Activated CD4-positive, alpha-beta T cell treated with anti-CD3 and anti-CD28 coated beads, Interleukin-2, amount 50 U/mL, for 48 hours (primary cell): ENCODE measurements at places on chromosomes 5 and 9.

DNA sequence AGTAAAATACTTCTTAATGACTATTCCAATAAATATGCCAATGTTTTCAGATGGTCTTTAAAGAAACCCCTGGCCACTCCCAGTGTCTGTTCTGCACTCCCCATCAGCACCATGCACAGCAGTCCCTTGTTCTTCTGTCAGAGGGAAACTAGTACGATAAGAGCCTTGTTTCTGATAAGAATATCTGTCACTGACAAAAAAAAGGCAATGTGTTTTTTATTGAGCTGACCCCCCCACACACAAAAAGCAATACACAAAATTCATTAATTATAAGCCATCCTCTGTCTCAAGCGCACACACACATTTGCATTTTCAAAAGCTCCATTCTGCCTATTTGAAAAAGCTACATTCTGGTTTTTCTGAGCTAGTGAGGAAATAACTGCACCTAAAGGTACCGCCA lies 119.1 kb downstream of the ENC1 start:
- DNase-seq, result no peak

GRCh38 chr9:89550346-89550927 lies 52.5 kb upstream of the SEMA4D start:
- DNase-seq, result no peak

DNA sequence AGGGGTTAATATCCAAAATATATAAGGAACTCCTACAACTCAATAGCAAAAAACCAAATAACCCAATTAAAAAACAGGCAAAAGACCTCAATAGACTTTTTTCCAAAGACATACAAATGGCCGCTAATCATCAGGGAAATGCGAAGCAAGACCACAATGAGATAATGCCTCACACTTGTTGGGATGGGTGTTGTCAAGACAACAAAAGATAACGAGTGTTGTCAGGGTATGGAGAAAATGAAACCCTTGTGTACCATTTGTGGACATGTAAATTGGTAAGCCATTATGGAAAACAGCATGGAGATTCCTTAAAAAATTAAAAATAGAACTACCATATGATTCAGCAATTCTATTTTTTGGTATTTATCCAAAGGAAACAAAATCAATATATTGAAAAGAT lies 620.2 kb downstream of the ACTL7B start:
- DNase-seq, result no peak

GRCh38 chr9:129352146-129352865 lies 174.2 kb upstream of the IER5L start:
- DNase-seq, result no peak

DNA sequence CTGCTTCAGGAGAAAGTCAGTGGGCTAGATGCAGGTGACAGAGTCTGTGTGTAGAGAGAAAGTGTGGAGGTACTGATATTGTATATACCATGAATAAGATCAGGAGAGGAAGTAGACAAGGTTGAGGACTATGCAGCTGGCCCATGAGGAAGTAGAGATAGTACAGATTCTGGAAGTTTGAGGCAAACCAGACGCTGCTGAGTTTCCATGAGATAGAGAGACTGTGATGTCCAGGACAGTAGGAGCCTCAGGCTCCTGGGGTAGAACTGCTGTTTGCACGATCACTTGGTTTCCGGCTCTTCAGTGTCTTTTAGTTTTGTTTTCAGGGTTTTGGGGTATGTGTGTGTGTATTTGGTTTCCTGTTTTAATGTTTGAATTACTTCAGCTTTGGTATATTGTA lies 13.6 kb downstream of the OTULINL start:
- peak; percentile 32 for DNase-seq

GRCh38 chr5:53164478-53165165 lies 55.1 kb upstream of the MOCS2 start:
- no peak for DNase-seq

- DNase-seq, result no peak
Observed at GRCh38 chr9:107875571-107875980, 386.0 kb upstream of the KLF4 start.

GRCh38 chr9:89474939-89475338 lies 23.0 kb downstream of the SEMA4D start:
- DNase-seq, result no peak

- DNase-seq, result peak; percentile 52
Observed at GRCh38 chr9:107422189-107423185, 67.1 kb downstream of the KLF4 start.

DNA sequence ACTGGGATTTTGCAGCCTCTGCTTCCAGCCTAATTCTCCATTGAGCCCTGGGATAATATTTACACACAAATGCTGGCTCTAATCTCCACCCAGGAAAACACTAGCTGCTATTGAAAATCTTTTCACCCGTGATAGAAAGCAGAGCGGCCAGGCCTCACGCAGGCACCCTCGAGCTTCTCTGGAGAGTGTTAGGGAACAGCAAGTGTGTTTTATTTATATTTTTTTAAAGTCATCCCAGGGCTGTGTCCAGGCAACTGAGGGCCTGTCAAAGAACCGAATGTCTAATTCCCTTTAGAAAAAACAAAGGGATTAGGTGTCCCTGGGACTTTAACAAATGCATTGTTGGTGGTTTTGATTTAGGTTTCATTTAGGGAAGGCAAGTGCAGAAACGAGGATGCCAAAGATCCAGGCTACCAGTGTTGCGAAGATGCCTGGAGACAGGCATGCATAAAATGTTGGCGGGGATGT lies 51.2 kb upstream of the SPRY4 start:
- DNase-seq, result no peak

GRCh38 chr5:164475339-164475977 lies 970.0 kb downstream of the MAT2B start:
- DNase-seq, result no peak

- DNase-seq, result no peak
Observed at GRCh38 chr9:107269681-107270080, 13.4 kb upstream of the RAD23B start.

GRCh38 chr5:56175488-56175887 lies 57.6 kb downstream of the ANKRD55 start:
- DNase-seq, result no peak

GRCh38 chr9:107571148-107571547 lies 81.6 kb upstream of the KLF4 start:
- DNase-seq, result no peak

DNA sequence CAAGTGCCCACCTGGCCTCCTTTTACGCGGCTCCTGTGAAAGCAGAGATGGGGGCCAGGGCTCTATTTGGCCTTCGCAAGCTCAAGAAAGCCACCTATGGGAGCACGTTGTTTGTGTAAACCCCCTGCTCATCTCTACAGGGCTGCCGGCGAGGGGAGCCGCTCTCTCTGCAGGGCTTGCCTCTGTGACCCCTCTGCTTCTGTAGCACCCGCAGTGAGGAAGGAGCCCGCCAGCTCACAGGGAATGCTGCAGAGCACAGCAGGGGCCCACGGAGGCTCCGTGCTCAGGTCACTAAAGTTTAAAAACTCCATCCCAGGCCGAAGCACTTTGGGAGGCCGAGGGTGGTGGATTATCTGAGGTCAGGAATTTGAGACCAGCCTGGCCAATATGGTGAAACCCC lies 376.8 kb downstream of the IRX2 start:
- no peak for DNase-seq

GRCh38 chr5:172952034-172952511 lies 7.2 kb upstream of the RPL26L1 start:
- no peak for DNase-seq

DNA sequence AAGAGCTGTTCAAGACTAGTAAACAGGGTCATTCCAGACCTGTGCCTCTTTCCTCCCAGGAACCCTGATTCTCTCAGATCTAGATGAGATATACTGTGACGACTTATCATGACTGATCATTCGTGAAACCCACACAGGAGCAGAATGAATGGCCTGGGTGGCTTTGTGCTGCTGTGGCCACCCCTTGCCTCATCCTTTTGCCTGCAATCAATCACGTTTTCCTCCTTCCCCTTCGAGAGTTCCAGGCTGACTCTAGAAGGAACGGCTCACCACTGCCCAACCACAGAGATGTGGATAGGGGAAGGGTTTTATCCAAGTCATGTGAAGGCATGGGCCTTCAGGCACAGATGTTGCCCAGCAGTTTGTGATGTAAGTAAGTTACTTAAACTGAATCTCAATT lies 5.8 kb downstream of the ANXA6 start:
- peak; percentile 73 for DNase-seq

DNA sequence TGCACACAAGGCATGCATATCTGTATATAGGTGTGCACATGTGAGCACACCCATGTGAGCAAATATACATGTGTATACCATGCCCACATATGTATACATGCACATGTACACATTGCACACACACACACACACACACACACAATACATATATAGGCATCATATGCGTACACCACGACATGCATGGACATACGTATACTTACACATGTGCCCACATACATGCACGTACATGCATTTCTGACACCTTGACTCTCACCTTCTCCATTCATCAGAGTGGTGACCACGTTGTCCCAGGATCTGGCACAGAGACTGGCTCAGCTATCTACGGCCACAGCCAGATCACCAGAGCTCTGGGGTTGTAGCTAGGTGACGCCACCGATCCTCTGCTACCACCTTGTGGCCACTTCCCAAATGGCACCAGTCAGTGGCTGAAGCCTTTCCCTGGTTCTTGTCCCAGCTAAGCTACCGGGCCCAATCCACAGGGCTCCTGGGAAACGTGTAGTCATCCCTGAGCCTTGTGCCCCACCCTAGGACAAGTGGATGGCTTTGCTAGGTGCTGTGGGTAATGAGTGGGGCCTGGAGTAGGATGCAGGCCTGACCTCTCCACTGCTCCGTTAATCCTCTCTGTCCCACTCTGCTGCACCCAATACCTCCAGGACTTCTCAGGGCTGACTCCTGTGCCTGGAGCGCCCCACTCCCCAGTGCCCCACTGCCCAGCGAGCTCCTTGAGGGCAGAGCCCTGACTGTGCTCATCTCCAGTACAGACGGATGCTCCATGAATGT lies 194.4 kb downstream of the RGS3 start:
- peak; percentile 87 for DNase-seq

DNA sequence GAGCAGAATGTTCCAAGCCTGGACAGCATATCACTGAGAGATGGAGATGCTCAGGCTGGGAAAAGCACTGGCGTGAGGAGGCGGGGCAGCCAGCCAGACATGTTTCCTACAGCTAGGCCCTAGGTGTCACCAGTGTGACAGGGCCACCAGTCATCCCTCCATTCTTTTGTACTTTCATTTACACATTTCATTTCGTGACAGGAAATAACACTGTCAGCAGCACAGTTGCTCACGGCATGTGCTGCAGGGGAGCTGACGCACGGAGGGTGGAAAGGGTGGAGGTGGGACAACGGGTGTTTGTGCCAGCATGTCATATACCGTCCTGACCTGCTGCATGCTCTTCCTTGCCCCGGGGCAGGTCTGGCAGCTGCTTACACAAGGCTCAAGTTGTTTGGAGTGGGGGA lies 14.8 kb upstream of the CEMIP2 start:
- DNase-seq, result peak; percentile 78

DNA sequence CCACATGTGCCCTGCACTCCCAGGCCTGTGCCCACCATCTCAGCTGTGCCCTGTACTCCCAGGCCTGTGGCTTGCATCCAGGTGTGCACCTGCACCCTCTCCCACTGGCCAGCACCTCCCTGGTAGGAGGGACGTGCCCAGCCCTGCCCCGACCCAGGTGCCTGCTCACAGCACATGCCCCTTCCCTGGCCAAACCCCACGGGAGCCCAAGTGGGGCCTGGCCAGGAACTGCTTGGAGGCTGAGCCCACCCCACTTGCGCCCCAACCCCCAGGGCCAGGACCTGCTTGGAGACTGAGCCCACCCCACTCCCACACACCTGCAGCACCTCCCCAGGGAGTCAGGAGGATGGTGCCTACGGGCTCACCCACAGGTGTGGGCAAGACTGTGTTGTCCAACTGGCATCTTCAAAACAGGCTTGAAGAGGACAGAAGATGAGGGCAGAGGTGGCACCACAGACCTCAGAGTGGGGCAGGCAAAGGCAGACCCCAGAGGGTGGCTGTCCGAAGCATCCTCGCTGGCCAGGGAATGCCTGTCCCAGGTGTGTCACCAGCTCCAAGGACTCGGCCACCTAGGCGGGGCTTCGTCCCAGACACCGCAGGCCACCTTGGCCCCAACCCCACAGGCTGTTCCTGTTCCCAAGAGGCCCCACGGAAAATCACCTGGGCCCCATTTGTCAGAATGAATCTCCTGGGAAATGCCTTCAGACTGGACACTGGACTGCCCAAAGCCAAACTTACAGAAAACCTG lies 10.8 kb downstream of the ZDHHC11B start:
- no peak for DNase-seq

- DNase-seq, result no peak
Observed at GRCh38 chr5:129246088-129246487, 151.5 kb downstream of the ISOC1 start.

DNA sequence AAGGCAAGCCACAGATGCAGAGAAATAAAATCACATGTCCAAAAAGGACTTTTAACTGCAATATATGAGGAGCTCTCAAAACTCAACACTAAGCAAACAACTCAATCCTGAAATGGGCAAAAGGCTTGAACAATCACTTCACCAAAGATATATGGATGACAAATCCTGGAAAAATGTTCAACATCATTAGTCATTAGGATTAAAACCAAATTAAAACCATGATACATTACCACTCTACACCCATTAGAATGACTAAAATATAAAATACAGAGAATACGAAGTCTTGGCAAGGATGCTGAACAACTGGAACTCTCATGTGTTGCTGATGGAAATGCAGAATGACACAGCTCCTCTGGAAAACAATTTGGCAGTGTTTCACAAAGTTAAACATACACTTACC lies 277.4 kb downstream of the TLE1 start:
- DNase-seq, result no peak

- no peak for DNase-seq
Observed at GRCh38 chr5:121968910-121969607, 7.3 kb downstream of the SRFBP1 start.

- no peak for DNase-seq
Observed at GRCh38 chr9:134341306-134341705, 15.1 kb downstream of the RXRA start.

GRCh38 chr5:93433422-93433821 lies 147.6 kb downstream of the NR2F1-AS1 start:
- no peak for DNase-seq

DNA sequence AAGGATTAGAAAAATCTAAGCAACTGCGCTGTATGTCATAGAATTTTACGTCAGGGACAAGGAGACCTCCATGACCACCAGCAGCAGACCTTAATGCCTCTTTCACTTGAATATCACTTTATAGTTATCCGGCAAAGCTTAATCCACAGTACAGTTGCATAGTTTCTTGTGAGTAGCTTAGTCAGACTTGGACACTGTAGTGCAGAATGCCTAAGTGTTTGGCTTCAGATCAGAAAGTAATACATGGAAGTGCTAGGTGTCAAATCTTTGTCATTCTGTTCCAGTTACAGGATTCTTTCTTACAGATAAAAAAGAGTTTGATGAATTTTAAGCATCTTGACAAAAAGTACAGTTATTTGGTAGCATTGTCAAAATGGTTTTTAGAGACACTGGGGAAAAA lies 239.9 kb upstream of the PAPPA start:
- no peak for DNase-seq

DNA sequence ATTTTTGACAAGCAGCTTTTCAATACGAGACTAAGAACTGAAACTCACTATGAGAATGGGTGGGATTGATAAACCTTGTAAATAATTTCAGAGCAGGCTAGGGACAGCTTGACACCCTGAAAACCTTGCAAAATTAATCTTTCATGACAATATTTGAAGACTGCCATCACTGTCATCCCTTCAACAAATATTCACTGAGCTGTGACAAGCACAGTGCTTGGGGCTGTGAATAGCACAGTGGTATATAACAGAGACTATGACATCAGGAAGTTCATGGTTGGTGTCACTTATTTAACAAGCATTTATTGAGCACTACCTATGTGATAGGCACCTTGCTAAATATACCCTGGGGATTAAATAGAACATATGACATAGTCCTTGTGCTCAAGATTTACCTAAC lies 741.0 kb upstream of the RIOK2 start:
- DNase-seq, result no peak
